ENCODE measurements at places on chromosomes 11 and 22.

DNA sequence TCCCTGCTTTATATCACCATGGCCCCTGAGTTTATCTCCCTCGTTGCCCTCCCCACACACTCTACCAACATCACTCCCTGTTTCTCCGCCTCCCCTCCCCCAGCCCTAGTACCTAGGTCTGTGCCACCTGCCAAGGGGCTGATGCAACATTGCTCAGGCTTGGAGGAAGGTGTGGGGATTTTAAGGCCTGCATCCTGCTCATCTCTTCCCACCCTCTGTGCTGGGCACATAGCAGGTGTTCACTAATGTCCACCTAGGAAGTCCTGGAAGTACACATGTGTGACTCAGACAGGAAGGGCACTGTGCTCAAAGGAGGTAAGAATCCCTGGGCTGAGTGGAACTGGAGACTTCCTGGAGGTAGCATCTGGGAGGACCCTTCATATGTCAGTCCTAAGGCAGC is 37.0 kb downstream of the PDE2A start:
- peaks cover 20% of the 10 kb centered on the region for H3K27me3 ChIP-seq
- no peak for DNase-seq
- H3K27ac ChIP-seq = peak overlapping the region; percentile 56

DNA sequence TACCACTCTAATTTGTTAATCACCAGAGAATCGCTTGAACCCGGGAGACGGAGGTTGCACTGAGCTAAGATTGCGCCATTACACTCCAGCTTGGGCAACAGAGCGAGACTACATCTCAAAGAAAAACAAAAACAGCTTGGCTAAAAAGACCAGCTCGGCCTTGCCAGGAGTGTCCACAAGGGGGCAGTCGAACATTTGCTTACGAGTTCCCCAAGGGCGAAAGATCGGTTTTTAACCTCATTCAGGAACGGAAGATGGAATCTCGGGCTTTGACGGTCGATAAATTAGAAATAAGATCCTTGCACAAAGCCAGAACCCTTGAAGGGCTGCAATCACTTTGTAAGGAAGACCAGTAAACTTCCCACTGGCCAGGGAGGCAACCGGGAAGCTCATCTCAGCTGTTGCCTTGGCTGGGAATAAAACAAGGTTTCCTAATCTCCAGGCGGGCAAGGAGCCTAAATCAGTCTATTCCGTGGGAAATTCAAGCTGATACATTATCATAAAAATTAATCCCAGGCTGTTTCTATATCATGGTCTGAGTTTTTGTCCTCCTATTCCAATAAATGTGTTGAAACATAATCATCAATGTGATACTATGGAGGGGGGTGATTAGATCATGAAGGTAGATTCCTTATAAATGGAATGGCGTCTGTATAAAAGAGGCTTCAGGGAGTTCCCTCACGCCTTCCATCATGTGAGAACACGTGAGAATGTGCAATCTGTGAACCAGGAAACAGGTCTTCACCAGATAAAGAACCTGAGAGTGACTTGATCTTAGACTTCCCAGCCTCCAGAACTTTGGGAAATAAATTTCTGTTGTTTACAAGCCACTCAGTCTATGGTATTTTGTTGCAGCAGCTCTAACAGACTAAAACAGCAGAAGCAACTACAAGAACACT is 14.9 kb upstream of the SLC29A2 start:
- DNase-seq = peak; percentile 58
- no peaks in the 10 kb centered on the region for H3K36me3 ChIP-seq
- peak overlapping the region; percentile 55 for H3K4me3 ChIP-seq
- peaks cover 7% of the 10 kb centered on the region for H3K4me1 ChIP-seq
- H3K27me3 ChIP-seq = no peaks in the 10 kb centered on the region

GRCh38 chr22:22103078-22103875 is 120.7 kb upstream of the TOP3B start:
- H3K4me3 ChIP-seq = no peak overlapping the region
- DNase-seq = no peak
- no peaks in the 10 kb centered on the region for H3K27me3 ChIP-seq
- peaks cover 29% of the 10 kb centered on the region for H3K4me1 ChIP-seq

DNA sequence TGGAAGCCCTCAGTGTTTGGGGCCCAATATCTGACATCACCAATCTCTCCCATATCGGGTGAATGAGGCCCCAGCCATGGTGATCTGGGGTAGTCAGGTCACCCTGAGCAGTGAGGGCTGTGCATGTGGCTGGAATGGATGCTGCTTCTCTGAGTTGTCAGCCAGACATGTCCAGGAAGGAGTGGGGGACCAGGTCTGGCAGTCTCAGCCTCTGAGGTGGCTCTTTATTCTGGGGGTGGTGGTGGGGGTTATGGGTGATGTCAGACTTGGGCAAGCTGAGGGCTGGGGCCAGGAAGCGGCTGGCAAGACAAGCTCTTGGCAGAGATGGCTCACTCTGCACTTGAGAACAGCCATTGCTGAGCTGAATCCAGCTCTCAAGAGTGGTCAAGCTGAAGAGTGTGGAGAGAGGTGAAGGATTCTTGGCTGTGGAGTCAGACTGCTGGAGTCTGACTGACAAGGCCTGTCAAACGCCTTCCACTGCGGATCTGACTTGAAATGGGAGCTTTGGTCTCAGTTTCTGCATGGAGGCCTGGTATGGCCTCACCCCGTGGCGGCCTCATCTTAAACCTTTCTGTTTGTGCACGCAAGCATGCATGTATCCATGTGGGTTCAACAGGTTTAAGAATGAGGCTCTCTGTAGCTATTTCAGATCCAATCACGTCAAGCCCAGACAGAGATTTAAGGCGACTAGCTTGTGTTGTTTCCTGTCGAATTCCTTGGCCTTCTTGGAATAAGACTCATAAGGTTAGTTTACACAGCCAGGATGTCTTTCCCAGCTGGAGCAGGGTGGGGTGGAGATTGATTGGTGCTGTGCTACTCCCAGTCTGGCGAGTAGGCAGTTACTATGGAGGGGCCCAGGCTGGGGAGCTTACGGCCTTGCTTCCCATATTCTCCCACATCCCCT is 83.9 kb upstream of the TIMP3 start:
- no peak for DNase-seq
- peaks cover 28% of the 10 kb centered on the region for H3K27me3 ChIP-seq
- H3K36me3 ChIP-seq = peaks cover 13% of the 10 kb centered on the region

GRCh38 chr11:70547821-70548670 is 149.7 kb downstream of the CTTN start:
- no peak overlapping the region for H3K27ac ChIP-seq
- no peaks in the 10 kb centered on the region for H3K4me1 ChIP-seq
- no peak for DNase-seq
- no peaks in the 10 kb centered on the region for H3K36me3 ChIP-seq

DNA sequence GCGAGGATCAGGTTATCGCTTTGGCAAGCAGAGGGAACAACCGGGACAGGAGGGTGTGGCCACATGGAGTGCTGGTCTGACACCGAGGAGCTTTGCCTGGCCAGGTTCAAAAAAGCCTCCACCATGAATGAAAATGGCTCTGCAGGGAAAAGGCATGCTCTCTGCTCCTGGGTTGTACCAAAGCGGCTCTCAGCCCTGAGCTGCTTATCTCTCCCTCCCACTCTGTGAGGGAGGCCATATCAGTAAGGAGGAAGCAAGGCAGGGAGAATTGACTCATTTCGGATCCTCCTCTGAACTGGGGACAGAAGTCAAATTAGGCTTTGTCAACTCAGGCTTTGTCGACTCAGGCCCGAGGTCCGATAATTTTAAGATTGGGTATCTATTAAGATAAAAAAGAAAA is 82.9 kb upstream of the CRTAM start:
- no peak overlapping the region for H3K4me3 ChIP-seq
- H3K27ac ChIP-seq = no peak overlapping the region
- DNase-seq = no peak
- H3K27me3 ChIP-seq = peaks cover 18% of the 10 kb centered on the region
- H3K4me1 ChIP-seq = peaks cover 29% of the 10 kb centered on the region

GRCh38 chr11:75424396-75424795 is 8.6 kb downstream of the KLHL35 start:
- no peak overlapping the region for H3K4me3 ChIP-seq
- H3K36me3 ChIP-seq = peaks cover 39% of the 10 kb centered on the region
- H3K27me3 ChIP-seq = peaks cover 29% of the 10 kb centered on the region
- no peak overlapping the region for H3K27ac ChIP-seq
- no peak for DNase-seq

GRCh38 chr11:22699388-22699787 is 33.0 kb downstream of the GAS2 start:
- H3K4me1 ChIP-seq = no peaks in the 10 kb centered on the region
- no peak overlapping the region for H3K4me3 ChIP-seq
- H3K27me3 ChIP-seq = peaks cover 4% of the 10 kb centered on the region
- no peak overlapping the region for H3K27ac ChIP-seq
- no peaks in the 10 kb centered on the region for H3K36me3 ChIP-seq
- DNase-seq = no peak

GRCh38 chr22:22935546-22936157 is 48.0 kb downstream of the IGLL5 start:
- no peaks in the 10 kb centered on the region for H3K27me3 ChIP-seq
- peak overlapping the region; percentile 99 for H3K27ac ChIP-seq
- H3K36me3 ChIP-seq = peaks cover 13% of the 10 kb centered on the region
- H3K4me1 ChIP-seq = peaks cover 80% of the 10 kb centered on the region

- no peak overlapping the region for H3K4me3 ChIP-seq
- no peaks in the 10 kb centered on the region for H3K27me3 ChIP-seq
- no peak for DNase-seq
- no peak overlapping the region for H3K27ac ChIP-seq
- peaks cover 70% of the 10 kb centered on the region for H3K36me3 ChIP-seq
Measured at GRCh38 chr11:7632211-7632610, 41.1 kb downstream of the CYB5R2 start.

- H3K4me1 ChIP-seq = no peaks in the 10 kb centered on the region
- H3K4me3 ChIP-seq = no peak overlapping the region
- no peak overlapping the region for H3K27ac ChIP-seq
- H3K27me3 ChIP-seq = peaks cover 24% of the 10 kb centered on the region
- H3K36me3 ChIP-seq = no peaks in the 10 kb centered on the region
Measured at GRCh38 chr11:2076441-2076840, 62.7 kb downstream of the IGF2 start.

DNA sequence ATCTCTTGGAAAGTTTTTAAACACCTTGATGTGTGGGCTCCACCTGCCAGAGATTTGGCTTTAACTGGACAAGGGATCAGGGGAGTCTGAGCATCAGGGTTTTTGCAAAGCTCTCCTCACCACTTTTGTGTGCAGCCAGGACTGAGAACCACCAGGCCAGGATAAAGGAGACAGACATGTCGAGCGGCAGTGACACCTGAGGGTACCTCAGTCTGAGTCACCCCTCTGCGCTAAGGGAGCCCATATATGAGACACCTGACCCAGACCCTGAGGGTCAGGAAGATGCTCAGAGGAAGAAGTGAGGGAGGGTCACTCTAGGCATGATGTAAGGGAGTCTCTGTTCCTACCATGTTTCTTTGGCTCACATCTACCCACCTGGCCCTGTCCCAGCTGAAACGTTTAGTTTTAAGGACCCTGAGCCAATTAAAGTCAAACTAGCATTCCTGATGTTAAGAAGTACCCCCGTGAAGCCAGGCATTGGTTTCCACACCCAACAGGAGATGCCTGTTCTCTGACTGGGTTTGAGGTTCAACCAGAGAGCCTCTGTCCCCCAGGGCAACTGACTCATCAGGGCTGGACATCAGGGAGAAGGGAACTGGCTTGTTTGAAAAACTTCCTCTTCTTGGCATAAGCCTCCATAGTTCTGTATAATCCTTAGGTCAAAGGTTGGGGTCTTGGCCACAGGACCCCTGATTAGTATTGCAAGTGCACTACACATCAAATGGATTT is 72.4 kb upstream of the BIRC3 start:
- H3K27me3 ChIP-seq = peaks cover 15% of the 10 kb centered on the region
- no peak for DNase-seq
- H3K27ac ChIP-seq = no peak overlapping the region
- peaks cover 4% of the 10 kb centered on the region for H3K36me3 ChIP-seq

GRCh38 chr11:95283650-95284049 is 52.6 kb upstream of the SESN3 start:
- H3K27me3 ChIP-seq = no peaks in the 10 kb centered on the region
- no peaks in the 10 kb centered on the region for H3K36me3 ChIP-seq
- H3K27ac ChIP-seq = no peak overlapping the region
- no peak overlapping the region for H3K4me3 ChIP-seq
- DNase-seq = no peak

GRCh38 chr22:29917052-29917902 is 34.3 kb downstream of the MTMR3 start:
- no peaks in the 10 kb centered on the region for H3K36me3 ChIP-seq
- no peaks in the 10 kb centered on the region for H3K27me3 ChIP-seq
- H3K4me1 ChIP-seq = peaks cover 30% of the 10 kb centered on the region
- no peak overlapping the region for H3K27ac ChIP-seq

- no peak for DNase-seq
- no peaks in the 10 kb centered on the region for H3K36me3 ChIP-seq
- H3K4me1 ChIP-seq = no peaks in the 10 kb centered on the region
- no peak overlapping the region for H3K27ac ChIP-seq
- H3K4me3 ChIP-seq = no peak overlapping the region
Measured at GRCh38 chr11:134792044-134792443, 380.0 kb upstream of the B3GAT1 start.

DNA sequence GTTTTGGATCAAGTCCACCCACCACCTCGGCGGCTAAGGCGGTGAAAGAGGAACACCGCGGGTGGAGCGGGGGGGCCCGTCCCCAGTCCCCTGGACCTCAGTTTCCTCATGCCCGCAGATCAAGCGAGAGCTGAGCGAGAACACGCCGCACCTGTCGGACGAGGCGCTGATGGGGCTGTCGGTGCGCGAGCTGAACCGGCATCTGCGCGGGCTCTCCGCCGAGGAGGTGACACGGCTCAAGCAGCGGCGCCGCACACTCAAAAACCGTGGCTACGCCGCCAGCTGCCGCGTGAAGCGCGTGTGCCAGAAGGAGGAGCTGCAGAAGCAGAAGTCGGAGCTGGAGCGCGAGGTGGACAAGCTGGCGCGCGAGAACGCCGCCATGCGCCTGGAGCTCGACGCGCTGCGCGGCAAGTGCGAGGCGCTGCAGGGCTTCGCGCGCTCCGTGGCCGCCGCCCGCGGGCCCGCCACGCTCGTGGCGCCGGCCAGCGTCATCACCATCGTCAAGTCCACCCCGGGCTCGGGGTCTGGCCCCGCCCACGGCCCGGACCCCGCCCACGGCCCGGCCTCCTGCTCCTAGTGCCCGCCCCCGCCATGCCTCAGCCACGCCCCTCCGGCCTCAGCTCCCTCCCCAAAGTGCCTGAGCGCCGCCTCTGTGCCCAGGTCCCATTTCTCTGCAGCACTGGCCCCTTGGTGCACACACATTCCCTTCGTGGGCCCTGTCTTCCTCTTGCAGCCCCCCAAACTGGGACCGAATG is 12.7 kb downstream of the MAFF start:
- H3K4me3 ChIP-seq = peak overlapping the region; percentile 48
- peaks cover 7% of the 10 kb centered on the region for H3K27me3 ChIP-seq
- peaks cover 29% of the 10 kb centered on the region for H3K4me1 ChIP-seq
- DNase-seq = peak; percentile 27
- H3K27ac ChIP-seq = no peak overlapping the region

GRCh38 chr11:69040581-69041260 is 8.0 kb upstream of the TPCN2 start:
- H3K27ac ChIP-seq = peak overlapping the region; percentile 44
- no peak overlapping the region for H3K4me3 ChIP-seq
- H3K4me1 ChIP-seq = peaks cover 16% of the 10 kb centered on the region
- peaks cover 27% of the 10 kb centered on the region for H3K27me3 ChIP-seq

- peak overlapping the region; percentile 95 for H3K27ac ChIP-seq
- H3K4me3 ChIP-seq = peak overlapping the region; percentile 29
- H3K36me3 ChIP-seq = peaks cover 25% of the 10 kb centered on the region
- H3K27me3 ChIP-seq = peaks cover 41% of the 10 kb centered on the region
- peaks cover 36% of the 10 kb centered on the region for H3K4me1 ChIP-seq
Measured at GRCh38 chr22:39266398-39267030, 21.7 kb upstream of the PDGFB start.

GRCh38 chr22:37990301-37990700 is 5.9 kb upstream of the SOX10 start:
- peaks cover 1% of the 10 kb centered on the region for H3K4me1 ChIP-seq
- no peak for DNase-seq
- H3K4me3 ChIP-seq = no peak overlapping the region
- no peak overlapping the region for H3K27ac ChIP-seq
- H3K36me3 ChIP-seq = peaks cover 8% of the 10 kb centered on the region
- H3K27me3 ChIP-seq = no peaks in the 10 kb centered on the region
